Endothelial cell of umbilical vein (primary cell): ENCODE measurements at places on chromosomes 12 and 14. TPM values are rescaled to one million over a fixed set of nuclear protein-coding genes. Genes with fewer than 3 reads are reported as not detected.

TMPRSS12 gene
- polyA plus RNA-seq: not detected in 2 replicates

DNA sequence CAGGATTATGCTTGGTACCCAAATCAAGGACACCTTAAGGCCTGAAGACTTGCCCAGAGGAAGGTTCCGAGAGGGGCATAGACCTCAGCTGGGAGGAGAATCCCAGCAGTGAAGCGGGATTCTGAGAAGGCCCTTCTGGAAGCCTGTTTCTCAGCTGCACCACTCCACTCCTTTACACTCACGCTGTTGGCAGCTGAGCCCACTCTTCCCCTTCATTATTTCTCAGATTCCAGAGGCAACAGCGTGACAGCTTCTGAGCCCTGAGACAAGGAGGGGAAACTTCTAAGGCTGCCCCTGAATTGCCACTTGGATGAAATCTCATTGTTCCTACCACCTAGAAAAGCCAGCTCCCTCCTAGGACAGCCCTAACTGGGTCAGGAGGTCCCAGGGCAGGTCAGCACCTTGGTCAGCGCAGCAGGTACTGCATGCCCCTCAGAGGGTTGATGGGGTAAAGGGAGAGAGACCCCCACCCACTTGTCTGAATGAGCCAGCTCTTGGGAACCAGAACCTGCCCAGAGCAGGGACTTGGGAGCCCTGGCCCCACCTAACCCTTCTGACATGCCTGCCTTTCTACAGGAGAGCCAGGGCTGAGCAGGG lies 53.9 kb downstream of the ISCA2 start:
- no peak for DNase-seq

DNA sequence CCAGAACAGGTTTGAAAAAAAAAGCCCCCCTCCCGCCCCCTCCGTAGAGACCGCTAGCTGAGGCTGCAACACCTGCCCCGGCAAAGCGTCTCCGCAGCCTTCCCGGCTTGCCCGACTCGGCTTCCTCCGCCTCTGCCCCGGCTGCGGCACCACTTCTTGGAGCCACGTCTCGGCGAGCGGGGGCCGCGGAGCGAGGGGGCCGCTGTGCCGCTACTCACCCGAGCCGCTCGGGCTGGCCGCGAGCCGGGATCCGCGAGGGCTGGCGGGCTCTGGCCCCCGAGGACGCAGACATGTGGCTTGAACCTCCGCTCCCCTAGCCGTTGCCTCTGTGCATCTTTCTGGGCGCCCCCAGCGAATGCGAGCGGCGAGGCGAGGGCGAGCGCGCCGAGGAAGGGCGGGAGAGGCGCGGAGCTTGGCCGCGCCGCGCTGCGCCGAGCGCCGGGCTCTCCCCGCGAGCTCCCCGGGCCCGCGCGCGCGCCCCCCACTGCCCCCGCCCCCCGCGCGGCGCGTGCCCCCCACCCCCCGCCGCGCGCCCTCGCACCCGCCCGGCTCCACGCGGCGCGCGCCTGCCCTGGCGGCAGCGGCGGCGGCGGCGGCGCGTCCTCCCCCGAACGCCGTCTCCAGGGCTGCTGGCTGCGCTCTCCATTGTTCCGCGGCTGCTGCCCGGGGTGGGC lies 249.5 kb downstream of the APAF1 start:
- DNase-seq: no peak

DNA sequence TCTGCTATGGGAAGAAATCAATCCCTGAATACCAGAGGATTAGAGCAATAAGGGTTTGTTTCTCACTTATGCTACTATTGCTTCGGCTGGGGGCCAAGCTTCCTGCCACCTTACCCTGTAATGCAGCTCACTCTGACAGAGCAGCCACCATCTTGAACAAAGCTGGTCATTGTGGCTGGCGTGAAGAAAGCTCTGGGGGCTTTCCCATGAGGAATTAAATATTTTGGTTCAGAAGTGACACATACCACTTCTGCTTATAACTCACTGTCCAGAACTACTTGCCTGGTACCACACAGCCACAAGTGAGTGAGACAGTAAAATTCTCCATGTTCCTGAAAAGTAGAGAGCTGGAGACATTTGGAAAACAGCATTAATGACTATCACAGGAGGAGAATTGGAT lies 82.6 kb downstream of the GALNT8 start:
- DNase-seq: no peak

- DNase-seq: peak; percentile 84
Observed at GRCh38 chr12:25151476-25151875, 43.5 kb downstream of the DNAI7 start.

- no peak for DNase-seq
Observed at GRCh38 chr14:101947577-101947903, 16.8 kb upstream of the DYNC1H1 start.

GRCh38 chr12:88503281-88503703 lies 77.0 kb downstream of the KITLG start:
- DNase-seq: no peak
